ENCODE measurements at places on chromosomes 16 and 17.
A peak's percentile ranks its signal among the peaks of the same experiment; 100 is the strongest.

DNA sequence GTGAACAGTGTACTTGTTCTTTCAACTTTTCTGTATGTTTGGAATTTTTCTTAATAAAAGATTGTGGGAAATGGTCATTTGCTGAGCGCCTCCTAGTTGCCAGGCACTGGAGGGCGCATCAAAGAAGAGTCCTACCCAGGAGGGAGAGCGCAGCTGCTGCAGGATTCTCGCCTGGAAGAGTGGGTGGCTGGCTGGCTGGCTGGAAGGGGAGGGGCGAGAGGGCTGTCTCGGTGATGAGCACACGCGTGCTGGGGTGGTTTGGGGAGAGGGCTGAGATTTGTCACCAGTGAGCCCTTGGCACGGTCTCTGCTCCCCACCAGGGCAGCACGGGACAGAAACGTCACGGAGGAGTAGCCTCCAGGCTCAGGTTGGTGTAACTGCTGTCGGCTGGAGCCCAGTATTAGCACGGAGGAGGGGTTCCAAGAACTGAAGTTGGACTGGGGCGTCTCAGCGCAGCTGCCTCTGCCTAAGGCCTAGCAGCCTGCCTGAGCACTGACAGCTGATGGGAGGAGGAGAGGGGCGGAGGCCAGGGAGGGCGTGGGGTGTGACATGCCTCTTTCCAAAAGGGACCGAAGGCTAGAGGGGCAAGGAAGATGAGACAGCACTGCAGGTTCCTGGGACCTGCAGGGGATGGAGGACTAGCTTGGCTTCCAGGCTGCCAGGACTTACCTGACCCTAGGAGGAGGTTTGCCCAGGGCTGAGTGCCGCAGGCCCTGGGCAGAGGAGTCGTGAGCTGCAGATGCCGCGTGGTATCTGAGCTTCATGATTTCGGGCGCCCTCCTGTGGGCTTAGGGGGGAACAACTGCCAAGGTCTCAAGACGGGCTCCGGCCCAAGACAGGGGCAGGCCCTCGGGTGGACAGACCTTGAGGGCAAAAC lies 5.7 kb downstream of the LDHD start:
- peak; percentile 92 for DNase-seq

DNA sequence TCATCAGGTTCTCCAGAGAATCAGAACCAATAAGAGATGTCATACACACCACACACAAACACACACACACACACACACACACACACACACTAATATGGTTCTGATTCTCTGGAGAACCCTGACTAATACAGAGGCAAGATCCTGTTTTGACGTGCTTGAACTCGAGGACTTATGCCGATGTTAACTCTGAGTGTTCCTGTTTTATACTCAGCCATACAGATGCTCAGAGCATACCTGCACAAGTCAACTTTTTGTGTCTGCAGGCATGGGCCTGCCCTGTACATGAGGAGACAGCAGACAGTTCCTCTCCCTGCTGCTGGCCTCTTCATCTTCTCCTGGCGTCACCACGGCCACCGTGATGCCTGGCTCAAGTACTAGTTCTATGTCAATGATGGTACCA lies 635.9 kb downstream of the WWOX start:
- DNase-seq, result no peak

GRCh38 chr17:8914554-8914953 lies 47.1 kb upstream of the PIK3R6 start:
- no peak for DNase-seq

- DNase-seq, result no peak
Measured at GRCh38 chr17:58648236-58648635, 43.6 kb downstream of the TEX14 start.

DNA sequence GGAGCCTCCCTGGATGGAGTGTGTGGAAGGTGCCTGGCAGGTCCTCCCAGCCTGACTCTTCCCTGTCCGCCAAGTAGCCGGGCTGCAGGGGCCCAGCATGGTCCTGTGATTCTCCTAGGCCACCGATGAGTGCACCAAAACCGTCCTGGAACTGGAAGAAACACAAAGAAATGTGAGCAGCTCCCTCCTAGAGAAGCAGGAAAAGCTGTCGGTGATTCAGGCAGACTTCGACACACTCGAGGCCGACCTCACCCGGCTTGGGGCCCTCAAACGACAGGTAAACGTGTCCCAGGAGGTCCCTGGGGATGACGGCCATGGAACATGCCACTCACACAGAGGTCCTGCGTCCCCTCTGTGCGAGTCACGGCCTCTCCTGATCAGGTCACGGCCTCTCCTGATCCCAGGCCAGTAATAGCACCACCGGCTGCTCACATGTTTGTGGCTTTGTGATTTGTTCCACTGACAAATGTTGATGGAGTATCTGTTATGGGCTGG lies 4.2 kb upstream of the GAA start:
- DNase-seq, result no peak

DNA sequence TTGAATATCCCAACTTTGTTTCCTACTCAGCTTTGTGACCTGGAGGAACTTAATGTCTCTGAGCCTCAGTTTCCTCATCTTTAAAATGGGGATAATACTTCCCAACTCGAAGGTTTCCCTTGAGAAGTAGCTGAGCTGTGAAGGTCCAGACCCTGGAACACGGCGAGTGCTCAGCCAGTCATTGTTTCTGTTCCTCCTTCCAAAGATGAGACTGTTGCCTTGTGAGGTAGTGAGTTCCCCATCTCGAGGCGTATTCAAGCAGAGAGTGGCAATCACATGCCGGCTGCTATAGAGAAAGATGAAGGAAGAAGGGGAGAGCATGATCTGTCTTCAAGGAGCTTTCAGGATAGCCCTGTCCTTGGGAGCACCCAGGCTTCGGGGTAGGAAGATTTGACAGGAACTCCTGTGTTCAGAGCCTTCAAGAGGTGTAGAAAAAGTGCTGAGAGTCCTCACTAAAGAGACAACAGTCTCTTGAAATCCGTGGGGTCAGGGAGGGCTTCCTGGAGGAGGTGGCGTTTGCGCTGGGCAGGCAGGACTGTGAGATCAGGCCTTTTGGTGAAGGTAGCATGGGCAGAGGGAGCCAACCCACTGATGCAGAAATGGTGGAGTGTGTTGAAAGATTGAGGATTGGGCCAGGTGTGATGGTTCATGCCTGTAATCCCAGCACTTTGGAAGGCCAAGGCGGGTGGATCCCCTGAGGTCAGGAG lies 27.2 kb downstream of the SPNS2 start:
- no peak for DNase-seq

GRCh38 chr17:48690655-48691054 lies 31.7 kb downstream of the PRAC1 start:
- DNase-seq, result no peak

DNA sequence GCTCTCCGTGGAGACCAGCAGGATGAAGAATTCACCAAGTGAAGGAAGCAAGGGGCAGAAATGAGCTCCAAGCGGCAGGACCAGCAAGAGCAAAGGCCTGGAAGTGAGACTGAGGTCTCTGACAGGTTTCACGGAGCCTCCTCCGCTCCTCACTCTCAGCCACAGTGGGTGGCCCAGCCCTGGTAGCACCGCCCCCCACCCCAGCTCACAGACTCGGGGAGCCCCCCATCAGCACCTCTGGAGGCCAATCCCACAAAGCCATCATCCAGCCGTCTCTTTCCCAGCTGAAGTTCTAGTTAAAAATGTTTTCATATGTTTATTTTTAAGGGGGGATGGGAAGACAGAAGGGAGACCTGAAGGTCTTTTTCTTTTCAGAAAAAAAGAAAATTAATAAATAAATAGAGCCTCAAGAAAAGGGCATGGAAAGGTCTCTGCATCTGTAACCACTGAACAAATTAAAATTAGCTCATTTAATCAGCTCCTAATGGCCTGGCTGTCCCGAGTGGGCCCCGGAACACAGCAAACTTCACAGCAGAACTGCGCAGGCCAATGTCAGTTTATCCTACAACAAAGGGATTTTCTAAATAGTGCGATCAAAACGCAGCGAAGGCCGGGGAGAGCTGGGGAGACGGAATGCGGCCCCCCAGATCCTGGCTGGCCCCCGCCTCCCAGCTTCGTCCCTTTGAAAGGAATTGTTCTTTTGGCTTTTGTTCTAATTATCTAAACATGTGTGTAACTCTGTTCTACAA lies 190.3 kb downstream of the ZNF423 start:
- DNase-seq, result no peak

DNA sequence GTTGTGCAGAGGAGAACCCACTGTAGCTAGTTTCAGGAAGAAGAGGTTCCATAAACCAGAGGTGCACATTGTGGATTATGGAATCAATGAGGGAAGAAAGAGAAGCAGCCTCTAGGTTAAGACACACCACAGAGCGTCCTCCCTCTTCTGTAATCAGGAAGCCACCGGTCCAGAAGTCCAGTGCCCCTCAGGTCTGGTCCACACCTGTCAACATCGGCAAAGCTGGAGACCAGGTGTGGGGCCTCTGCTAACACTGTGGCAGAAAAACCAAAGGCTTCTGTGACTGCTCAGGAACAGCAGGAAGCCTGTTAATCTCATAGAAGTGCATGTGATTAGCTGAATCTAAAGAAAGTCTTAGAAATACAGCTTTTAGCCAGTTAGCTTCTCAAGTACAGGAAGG lies 23.3 kb downstream of the LIMD2 start:
- no peak for DNase-seq

- no peak for DNase-seq
Measured at GRCh38 chr17:17994271-17995069, 21.8 kb downstream of the DRC3 start.

DNA sequence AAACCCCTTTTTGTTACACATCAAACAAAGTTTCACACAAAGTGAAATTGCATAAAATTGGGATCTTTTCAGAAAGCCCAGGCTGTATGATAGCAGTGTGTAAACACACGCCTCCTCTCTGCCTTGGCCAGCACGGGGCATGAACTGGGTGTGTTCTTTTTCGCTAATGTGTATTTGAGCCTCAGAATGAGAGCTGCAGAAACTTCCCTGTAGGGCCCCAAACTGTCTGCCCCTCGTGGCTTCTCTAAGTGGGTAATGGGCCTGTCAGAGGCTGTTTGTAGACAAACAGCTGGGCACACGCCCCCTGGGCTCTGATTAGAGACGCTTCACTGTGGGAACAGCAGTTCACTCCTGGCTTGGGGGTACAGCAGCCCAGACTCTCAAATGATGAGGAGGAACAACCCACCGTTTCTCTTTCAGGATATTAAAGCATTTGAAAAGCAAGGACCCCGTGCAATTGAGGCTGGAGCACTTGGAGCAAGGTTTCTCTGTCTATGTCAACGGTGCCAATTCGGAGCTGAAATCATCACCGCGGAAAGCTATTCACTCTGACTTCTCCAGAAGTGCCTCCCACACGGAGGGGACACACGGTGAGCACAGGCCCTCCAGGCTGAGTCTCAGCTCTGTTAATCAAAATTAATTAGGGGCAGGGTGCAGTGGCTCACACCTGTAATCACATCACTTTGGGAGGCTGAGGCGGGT lies 78.4 kb downstream of the KATNIP start:
- no peak for DNase-seq

Measured in psoas muscle (tissue), 8 donors.